ENCODE measurements at places on chromosomes 5 and 9. TPM values are rescaled to one million over a fixed set of nuclear protein-coding genes. Genes with fewer than 3 reads are reported as not detected.

The NR2F1 gene
- not detected for total RNA-seq

The GABRA1 gene
- total RNA-seq, result not detected

DNA sequence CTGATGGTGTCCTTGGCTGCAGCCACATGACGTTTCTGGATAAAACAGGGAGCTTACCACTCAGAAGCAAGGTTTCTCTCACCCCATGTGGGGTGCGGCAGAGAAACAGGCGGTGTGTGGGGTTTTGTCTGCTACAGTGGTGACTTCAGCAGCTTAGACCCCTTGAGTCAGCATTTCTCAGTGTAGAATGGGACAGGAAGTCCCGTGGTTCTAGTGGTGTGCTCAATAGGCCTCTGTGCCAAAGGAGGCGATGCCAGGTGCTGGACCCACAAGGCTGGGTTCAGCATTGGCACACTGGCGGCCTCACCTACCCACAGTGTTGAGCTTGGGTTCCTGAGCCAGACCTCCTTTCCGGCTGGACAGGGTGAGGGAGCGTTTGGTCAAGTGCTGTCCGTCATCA, 125.2 kb upstream of the SMIM23 start:
- no peaks in the 10 kb centered on the region for H3K27me3 ChIP-seq
- no peak overlapping the region for H3K27ac ChIP-seq
- H3K4me1 ChIP-seq, result no peaks in the 10 kb centered on the region
- DNase-seq, result no peak
- H3K36me3 ChIP-seq, result no peaks in the 10 kb centered on the region
- no peak overlapping the region for H3K4me3 ChIP-seq

GRCh38 chr5:74630453-74631066, 10.0 kb downstream of the ENC1 start:
- DNase-seq, result peak; percentile 21
- no peaks in the 10 kb centered on the region for H3K27me3 ChIP-seq
- no peak overlapping the region for H3K4me3 ChIP-seq
- H3K4me1 ChIP-seq, result peaks cover 33% of the 10 kb centered on the region
- H3K27ac ChIP-seq, result peak overlapping the region; percentile 51
- no peaks in the 10 kb centered on the region for H3K36me3 ChIP-seq

DNA sequence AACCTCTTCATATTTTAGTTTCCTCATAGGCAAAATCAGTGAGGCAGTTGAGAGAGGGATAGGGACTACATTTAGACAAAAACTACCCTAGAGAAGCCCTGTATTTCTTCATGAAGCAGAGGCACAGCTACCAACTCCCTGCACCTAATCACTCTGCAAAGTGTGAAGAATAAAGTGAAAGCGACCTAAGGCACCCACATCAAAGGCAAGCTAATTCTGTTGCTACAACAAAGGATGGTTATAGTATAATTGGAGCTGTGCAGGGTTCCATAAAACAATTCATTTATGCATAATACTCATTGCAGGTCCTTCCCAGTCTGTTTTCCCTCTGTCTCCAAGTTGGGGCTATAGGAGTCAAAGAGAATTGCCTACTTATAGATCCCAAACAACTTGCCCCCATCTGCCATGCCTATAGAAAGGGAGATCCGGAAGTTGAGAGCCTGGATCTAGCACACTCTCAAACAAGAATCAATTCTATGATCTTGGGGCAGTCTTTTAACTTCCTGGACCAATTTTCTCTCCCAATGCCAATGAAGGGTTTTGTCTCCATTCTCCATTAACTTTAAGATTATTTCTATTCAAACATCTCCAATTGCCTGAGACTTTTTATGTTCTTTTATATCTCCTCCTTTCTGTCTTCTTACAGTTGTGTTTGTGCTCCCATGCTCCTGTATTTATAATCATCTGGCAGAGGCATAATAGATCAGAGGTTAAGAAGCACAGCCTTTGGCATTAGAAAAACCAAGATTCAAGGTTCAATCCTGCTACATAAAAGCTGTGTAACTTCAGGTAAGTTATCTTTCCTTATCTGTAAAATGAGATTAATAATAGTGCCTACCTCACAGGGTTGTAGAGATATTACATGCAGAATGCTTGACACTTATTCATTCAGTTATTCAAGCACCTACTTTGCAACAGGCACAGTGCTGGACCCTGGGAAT, 56.0 kb upstream of the PTGER4 start:
- H3K4me3 ChIP-seq, result no peak overlapping the region
- no peaks in the 10 kb centered on the region for H3K36me3 ChIP-seq
- peaks cover 29% of the 10 kb centered on the region for H3K4me1 ChIP-seq
- H3K27ac ChIP-seq, result no peak overlapping the region
- DNase-seq, result peak; percentile 46
- no peaks in the 10 kb centered on the region for H3K27me3 ChIP-seq

DNA sequence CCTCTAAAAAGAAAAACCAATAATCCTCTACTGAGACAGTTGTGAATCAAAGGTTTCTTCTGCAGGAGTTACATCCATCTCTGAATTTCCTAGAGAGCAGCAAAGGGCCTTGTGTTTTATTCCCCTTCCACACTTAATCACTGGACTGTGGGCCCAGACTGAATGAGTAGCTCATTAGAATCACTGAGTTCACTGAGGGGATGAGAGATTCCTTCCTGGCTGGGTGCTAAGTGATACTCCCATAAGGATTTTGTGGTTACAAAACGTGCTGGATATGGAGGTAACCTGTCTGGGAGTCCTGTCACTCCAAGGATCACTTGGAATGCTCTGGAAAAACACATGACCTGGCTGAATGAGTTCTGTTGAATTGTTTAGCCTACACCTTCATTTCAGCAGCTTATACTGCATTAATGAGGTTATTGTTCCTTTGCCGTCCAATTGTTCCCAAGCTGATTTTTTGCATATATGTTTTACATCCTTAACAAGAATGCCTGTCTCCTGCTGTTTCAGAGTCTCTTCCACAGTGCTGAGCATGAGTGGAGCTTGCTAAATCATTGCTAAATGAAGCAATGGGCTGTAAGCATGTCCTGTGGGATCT, 82.9 kb downstream of the MEF2C start:
- no peak for DNase-seq
- no peak overlapping the region for H3K27ac ChIP-seq
- H3K4me1 ChIP-seq, result no peaks in the 10 kb centered on the region
- H3K4me3 ChIP-seq, result no peak overlapping the region

- H3K4me1 ChIP-seq, result no peaks in the 10 kb centered on the region
- no peaks in the 10 kb centered on the region for H3K36me3 ChIP-seq
- no peak overlapping the region for H3K4me3 ChIP-seq
- no peak overlapping the region for H3K27ac ChIP-seq
- H3K27me3 ChIP-seq, result peaks cover 6% of the 10 kb centered on the region
Measured at GRCh38 chr5:73131711-73132425, 11.5 kb downstream of the TMEM171 start.

GRCh38 chr5:76404223-76405211, 1.4 kb downstream of the IQGAP2 start:
- peak overlapping the region; percentile 82 for H3K4me3 ChIP-seq
- H3K27ac ChIP-seq, result peak overlapping the region; percentile 94
- peak; percentile 62 for DNase-seq
- H3K27me3 ChIP-seq, result no peaks in the 10 kb centered on the region

DNA sequence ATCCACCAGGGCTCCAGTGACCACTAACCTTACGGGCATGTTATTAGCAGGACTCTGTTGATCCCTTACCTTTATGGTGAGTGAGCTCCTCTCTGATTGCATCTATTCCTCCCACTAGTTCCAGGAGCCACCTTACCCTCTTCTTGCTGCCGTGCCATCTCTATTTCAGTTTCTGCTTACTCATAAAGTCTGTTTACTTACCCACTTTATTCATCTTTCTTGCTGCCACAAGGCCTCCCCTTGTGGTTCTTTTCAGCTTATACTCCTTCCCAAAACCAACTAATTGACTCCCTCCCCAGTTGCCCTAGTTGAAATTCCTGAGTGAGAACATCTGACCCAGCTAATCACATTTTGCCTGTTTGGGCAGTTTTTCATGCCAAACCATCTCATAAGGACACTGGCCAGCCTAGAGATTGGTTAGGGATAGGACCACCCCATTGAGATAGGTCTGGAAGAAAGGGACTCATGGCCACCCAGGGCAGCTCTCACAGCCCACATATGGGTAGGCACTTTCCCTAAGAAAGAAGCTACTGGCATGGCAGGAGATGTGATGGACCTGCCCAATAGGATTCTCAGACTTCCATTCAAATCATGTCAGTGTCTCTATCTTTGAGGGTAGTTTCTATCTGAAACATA, 412.7 kb downstream of the EFNA5 start:
- no peak overlapping the region for H3K27ac ChIP-seq
- H3K36me3 ChIP-seq, result no peaks in the 10 kb centered on the region
- DNase-seq, result no peak
- H3K4me3 ChIP-seq, result no peak overlapping the region
- no peaks in the 10 kb centered on the region for H3K27me3 ChIP-seq

DNA sequence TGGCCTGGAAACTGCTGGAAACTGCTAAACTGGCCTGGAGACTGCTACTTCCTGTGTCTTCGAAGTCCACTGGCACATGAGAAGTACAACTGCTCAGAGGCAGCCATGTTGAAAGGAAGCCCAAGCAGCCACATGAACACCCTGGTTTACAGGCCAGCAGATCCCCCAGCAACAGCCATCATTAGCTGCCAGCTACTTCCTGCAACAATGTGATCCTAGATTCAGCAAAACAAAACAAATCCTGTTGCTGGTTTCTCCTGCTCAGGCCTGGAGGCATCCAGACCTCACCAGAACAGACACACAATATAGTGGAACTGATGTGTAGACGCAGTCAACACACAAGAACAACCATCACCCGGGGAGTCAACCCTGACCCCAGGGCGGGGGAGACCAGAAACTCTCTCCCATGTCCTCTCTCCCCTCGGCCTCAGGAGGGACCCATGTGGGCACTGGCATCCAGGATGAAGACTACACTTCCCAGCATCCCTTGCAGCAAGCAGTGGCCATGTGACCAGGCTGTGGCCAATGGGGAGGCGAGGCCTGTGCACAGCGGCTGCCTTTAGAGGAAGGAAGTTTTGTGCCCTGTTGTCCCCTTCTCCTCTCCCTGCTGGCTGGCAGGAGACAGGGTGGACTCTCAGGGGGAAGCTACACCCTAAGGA, 9.2 kb upstream of the LCN15 start:
- no peaks in the 10 kb centered on the region for H3K4me1 ChIP-seq
- no peak overlapping the region for H3K4me3 ChIP-seq
- DNase-seq, result no peak
- H3K27me3 ChIP-seq, result no peaks in the 10 kb centered on the region

DNA sequence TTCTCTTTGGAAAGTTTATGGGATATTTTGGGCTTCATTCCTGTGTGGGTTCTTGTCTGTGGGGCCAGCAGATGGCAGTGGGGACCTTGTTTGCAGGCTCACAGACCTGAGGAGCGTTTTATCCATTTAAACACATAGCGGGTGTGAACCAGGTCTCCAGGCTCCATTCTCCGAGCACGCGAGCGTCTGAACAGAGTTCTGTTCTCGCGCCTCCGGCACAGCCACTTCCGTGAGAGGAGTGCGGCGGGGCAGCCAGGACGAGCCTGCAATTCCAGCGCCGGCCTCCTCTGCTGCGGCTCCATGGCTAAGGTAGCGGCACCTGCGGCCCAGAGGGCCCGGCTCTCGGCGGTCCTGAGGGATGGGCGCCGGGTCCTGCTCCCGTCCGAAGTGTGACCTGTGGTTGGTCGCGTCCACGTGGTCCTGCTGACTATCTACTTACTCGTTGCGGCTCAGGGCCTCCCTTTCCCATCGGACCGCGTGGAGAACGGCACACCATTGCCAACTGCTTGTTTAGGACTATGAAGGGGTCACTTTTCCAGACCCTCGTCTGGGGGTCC, 7.3 kb downstream of the NRARP start:
- H3K36me3 ChIP-seq, result no peaks in the 10 kb centered on the region
- peaks cover 7% of the 10 kb centered on the region for H3K4me1 ChIP-seq
- no peak for DNase-seq
- H3K27me3 ChIP-seq, result peaks cover 49% of the 10 kb centered on the region
- H3K27ac ChIP-seq, result no peak overlapping the region

DNA sequence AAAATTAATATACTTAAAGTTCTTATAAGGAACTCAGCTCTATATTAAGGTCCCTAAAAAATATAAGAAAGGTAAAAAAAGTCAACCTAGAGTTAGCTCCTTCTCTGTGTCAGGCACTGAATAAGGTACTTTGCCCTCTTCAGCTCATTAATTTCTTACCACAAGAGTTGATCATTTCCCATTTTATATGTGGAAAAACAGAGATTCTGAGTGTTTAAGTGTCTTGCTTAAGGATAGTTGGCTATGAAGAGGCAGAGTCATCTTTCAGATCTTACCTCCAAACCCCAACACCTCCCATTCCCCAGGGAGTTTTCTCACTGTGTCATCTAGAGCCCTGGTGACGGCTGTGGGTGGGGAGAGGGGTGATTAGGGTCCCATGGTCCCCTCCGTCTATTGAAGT, 40.6 kb downstream of the INSYN2B start:
- no peaks in the 10 kb centered on the region for H3K36me3 ChIP-seq
- peaks cover 13% of the 10 kb centered on the region for H3K4me1 ChIP-seq
- no peak for DNase-seq
- H3K4me3 ChIP-seq, result no peak overlapping the region
- H3K27ac ChIP-seq, result no peak overlapping the region

- no peak for DNase-seq
- no peak overlapping the region for H3K4me3 ChIP-seq
- H3K27ac ChIP-seq, result no peak overlapping the region
- H3K27me3 ChIP-seq, result no peaks in the 10 kb centered on the region
- no peaks in the 10 kb centered on the region for H3K36me3 ChIP-seq
Measured at GRCh38 chr5:32507738-32508434, 63.3 kb upstream of the ZFR start.

DNA sequence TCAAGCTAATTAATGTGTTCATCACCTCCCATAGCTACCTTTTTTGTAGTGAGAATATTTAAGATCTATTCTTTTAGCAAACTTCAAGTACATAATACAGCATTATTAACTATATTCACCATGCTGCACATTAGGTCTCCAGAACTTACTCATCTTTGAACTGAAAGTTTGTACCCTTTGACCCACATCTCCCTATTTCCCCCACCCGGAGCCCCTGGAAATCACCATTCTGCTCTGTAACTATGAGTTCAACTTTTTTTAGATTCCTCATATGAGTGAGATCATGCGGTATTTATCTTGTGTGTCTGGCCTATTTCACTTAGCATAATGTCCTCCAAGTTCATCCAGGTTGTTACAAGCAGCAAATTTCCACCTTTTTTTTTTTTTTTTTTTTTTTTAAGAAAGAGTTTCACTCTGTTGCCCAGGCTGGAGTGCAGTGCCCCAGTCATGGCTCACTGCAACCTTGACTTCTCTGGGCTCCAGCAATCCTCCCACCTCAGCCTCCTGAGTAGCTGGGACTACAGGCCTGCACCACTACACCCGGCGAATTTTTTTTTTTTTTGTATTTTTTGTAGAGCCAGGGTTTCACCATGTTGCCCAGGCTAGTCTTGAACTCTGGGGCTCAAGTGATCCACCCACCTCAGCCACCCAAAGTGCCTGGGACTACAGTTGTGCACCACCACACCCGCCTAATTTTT, 100.4 kb upstream of the SAP30L start:
- DNase-seq, result no peak
- H3K27me3 ChIP-seq, result no peaks in the 10 kb centered on the region
- H3K4me1 ChIP-seq, result no peaks in the 10 kb centered on the region

- no peaks in the 10 kb centered on the region for H3K27me3 ChIP-seq
Measured at GRCh38 chr5:7638456-7638855, 212.5 kb downstream of the CFAP90 start.
